Subcutaneous preadipocyte (primary cell): ENCODE measurements at places on chromosomes 2 and 18. TPM values are rescaled to one million over a fixed set of nuclear protein-coding genes. Genes with fewer than 3 reads are reported as not detected.

POLR1A gene
- total RNA-seq = 20.6 and 35.2 TPM in 2 replicates

TSHZ1 gene
- 8.1 and 10.6 TPM in 2 replicates for total RNA-seq

G6PC2 gene
- not detected in 2 replicates for total RNA-seq

DSG1 gene
- total RNA-seq = not detected in 2 replicates

RAX gene
- total RNA-seq = not detected in 2 replicates

TSPYL6 gene
- total RNA-seq = not detected in 2 replicates

ANKRD30B gene
- total RNA-seq = 0.20 TPM in 1 of 2 replicates, not detected in the other

SERPINB4 gene
- total RNA-seq = under 0.01 TPM in 1 of 2 replicates, not detected in the other

GPR55 gene
- under 0.01 TPM in 1 of 2 replicates, not detected in the other for total RNA-seq

RAB27B gene
- 8.5 and 28.7 TPM in 2 replicates for total RNA-seq

WDFY1 gene
- total RNA-seq = 63.9 and 69.6 TPM in 2 replicates

MAP2 gene
- 0.37 and 0.78 TPM in 2 replicates for total RNA-seq

LIMS4 gene
- total RNA-seq = 1.5 and 3.9 TPM in 2 replicates

FOXI3 gene
- not detected in 2 replicates for total RNA-seq

PDE1A gene
- 0.39 and 4.0 TPM in 2 replicates for total RNA-seq

LOXL3 gene
- 2.2 and 3.7 TPM in 2 replicates for total RNA-seq

DSG3 gene
- total RNA-seq = under 0.01 TPM in 1 of 2 replicates, not detected in the other

RGPD3 gene
- under 0.01 and 0.20 TPM in 2 replicates for total RNA-seq

CCDC102B gene
- 7.3 and 9.8 TPM in 2 replicates for total RNA-seq

PPM1G gene
- 73.5 and 102 TPM in 2 replicates for total RNA-seq

SH2D6 gene
- under 0.01 TPM in 1 of 2 replicates, not detected in the other for total RNA-seq

ASB18 gene
- not detected in 2 replicates for total RNA-seq

DLX2 gene
- total RNA-seq = 0.20 TPM in 1 of 2 replicates, not detected in the other
